ENCODE measurements at places on chromosomes 12 and 14.

DNA sequence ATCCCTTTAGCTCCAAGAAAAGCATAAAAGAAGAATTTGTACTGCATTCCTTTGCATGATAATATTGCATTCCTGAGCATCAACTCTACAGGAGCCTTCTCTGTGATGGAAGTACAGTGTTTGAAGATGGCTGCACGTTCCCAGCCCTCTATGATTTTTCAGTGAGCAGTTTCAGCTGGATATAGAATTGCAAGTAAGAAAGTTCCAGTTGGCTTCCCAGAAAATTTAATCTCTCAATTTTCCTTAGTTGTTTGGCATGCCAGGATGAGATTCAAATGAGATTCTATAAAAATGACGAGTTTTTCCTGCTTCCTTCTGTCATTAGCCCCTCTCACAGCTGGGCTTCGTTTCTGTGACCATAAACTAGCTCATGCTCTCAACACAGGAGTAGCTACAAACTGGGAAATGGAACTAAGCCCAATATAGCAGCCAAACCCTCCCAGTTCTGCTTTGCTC, 109.9 kb downstream of the TTC8 start:
- DNase-seq: no peak

DNA sequence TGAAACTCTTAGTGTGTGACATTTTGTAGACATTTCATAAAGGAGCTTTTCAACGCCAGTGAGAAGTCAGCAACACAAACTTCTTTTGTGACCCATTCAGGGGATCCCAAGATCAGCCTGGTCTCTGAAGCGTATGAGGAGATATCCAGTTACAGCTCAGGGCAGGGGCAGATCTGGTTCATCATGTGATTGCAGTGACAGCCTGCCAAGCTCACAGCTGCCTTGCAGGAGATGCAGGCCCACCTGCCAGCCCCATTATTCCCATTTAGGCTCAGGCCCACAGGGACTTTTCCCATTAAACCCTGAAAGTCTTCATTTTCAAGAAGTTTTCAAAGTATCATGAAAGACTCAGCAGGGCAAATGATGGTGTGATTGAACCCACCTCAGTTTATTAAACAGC, 38.3 kb downstream of the SRGAP1 start:
- no peak for DNase-seq

- no peak for DNase-seq
Measured at GRCh38 chr14:105528586-105529318, 2.4 kb downstream of the TMEM121 start.

GRCh38 chr14:23103581-23103980, 1.2 kb downstream of the CIROP start:
- no peak for DNase-seq

DNA sequence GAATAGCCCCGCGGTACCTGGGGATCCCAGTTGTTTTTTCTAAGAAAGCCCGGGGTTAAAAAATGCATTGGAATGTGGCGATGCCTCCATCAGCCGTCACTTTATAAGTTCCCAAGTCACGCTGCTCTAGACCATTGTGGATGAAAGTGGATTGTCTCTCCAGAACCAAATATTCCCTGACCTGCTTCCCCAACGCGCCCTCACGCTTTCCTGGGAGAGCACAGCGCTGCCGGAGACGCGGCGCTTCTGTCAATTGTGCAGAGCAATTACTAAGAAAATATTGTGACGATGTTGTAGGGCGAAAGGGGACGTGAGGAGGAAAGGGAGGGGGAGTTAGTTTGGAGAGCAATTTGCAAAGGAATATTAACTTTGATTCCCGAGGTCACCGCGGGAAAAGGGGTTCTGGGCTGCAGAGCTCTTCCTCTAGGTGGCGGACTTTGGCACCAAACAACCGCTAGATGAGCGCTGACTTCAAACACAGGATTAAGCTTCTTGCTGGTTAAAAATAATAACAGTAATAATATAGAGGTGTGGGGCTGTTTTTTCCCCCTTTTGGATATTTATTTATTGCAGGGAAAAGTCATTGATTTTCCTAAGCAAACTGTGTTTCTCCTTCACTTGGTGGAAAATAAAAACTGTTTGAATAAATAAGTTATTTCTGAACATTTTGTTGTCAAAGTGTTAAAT, 9.6 kb upstream of the FOXG1 start:
- DNase-seq: no peak

- no peak for DNase-seq
Measured at GRCh38 chr14:80403036-80403435, 191.7 kb upstream of the DIO2 start.

DNA sequence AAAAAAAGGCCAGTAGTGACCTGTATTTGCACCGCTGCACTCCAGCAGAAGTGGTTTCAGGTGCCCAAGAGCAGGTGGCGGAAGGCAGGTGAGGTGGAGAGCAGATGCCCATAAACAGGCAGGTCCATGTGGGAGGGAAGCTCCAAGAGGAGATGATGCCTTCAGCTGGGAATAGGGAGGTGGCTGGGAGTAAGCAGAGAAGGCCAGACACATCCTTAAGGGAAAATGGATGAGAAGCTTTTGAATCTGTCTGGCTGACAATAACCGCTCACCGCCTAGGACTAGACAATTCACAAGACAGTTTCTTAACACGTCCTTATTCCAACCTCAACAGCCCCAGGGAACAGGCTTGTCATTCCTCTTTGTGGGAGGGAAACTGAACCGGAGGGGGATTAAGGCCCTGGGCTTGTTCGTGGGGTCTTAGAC, 43.9 kb upstream of the PLEKHG6 start:
- no peak for DNase-seq

DNA sequence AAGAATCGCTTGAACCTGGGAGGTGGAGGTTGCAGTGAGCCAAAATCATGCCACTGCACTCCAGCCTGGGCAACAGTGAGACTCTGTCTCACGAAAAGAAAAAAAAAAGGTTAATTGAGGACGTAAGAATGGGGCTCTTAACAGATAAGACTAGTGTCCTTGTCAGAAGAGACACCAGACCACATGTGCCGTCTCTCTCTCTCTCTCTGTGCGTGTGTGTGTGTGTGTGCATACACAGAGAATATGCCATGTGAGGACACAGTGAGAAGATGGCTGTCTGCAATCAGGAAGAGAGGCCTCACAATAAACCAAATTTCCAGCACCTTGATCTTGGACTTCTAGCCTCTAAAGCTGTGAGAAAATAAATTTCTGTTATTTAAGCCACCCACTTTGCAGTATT, 11.7 kb upstream of the ERC1 start:
- no peak for DNase-seq

All from thoracic aorta (tissue), 2 donors.